ENCODE measurements at places on chromosomes 6 and 20.

- no peak for DNase-seq
Measured at GRCh38 chr6:3409699-3410384, 47.0 kb downstream of the SLC22A23 start.

DNA sequence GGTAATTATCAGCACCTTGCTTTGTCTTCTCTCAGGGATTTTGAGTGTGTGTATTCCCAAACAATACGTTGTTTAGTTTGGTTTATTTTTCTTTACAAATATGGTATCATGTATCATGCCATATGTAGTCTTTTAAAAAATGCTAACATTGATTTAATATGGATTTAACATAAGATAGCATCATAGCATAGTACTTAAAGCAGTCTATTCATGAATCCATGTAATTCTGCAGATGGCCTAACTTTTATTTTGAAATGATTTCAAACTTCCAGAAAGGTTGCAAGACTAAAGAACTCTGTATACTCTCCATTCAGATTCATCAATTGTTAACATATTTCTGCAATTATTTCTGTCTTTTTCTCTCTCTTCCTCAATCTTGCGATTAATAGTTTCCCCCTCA, 7.9 kb downstream of the ZDHHC14 start:
- no peak for DNase-seq

DNA sequence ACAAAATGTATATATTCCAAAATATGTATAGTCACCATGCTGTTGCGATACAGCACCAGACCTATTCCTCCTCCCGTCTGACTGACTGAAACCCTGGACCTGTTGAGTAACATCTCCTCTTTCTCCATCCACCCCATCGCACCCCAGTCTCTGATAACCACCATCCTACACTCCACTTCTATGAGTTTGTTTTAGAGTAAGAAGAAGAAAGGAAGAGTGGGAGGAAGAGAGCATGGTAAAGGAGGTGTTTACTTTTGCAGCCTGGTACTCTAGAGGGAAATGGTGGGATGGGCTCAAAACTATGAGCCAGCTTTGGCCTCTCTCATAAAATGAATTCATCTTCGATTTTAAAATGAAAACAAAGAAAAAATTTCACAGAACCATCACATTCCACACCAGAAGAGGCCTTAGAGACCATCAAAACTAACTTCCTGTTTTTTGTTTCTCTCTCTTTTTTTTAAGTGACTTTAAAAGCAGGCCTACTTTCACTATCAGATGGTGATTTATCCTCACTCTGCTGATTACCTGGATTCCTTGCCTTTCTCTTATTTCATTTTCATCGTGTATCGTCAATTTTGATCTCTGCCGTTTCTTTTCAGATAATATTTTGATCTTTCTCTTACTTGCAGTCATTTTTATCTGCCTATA, 16.8 kb upstream of the FUCA2 start:
- DNase-seq = no peak

DNA sequence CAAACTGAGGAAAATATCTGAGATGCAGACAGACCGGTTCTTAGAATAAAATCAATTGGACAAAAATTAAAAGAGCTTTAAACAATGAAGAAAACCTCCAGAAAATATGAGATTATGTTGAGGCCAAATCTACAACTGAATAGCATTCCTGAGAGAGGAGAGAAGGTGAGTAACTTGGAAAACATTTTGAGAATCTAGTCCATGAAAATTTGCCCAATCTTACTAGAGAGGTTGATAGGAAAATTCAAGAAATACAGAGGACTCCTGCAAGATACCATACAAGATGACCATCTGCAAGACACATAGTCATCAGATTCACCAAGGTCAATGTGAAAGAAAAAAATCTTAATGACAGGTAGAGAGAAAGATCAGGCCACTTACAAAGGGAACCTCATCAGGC, 437.7 kb upstream of the ADGRB3 start:
- no peak for DNase-seq
